ENCODE measurements at places on chromosomes 3 and 15. TPM values are rescaled to one million over a fixed set of nuclear protein-coding genes. Genes with fewer than 3 reads are reported as not detected.

Gene TERB2
- not detected for total RNA-seq

Gene RTP1
- total RNA-seq = not detected

Gene NANOGP8
- total RNA-seq = not detected

Gene COL6A6
- total RNA-seq = 0.09 TPM

Gene POPDC2
- total RNA-seq = 2.1 TPM

Gene RPS17
- 1,513 TPM for total RNA-seq

Gene C3orf49
- not detected for total RNA-seq

Gene WDR76
- total RNA-seq = 1.0 TPM

Gene PTH1R
- 5.2 TPM for total RNA-seq

Gene CEP19
- total RNA-seq = 3.3 TPM

Gene PKM
- 2,189 TPM for total RNA-seq

Gene PPP1R14D
- not detected for total RNA-seq

Gene CPB1
- total RNA-seq = not detected

Gene LRRIQ4
- not detected for total RNA-seq

Gene SHC4
- 2.7 TPM for total RNA-seq

Gene SLC28A1
- total RNA-seq = not detected

Gene SAMD7
- not detected for total RNA-seq

Gene MYZAP
- total RNA-seq = 0.41 TPM

Gene CASR
- not detected for total RNA-seq

Gene PLCD1
- 15.8 TPM for total RNA-seq

Gene SLTM
- 68.2 TPM for total RNA-seq

Gene ALPK3
- 6.8 TPM for total RNA-seq

Gene TMEM39A
- total RNA-seq = 53.4 TPM

Gene CYP1A1
- total RNA-seq = 0.91 TPM

Gene RARB
- 0.29 TPM for total RNA-seq

Gene SOX14
- not detected for total RNA-seq

Gene BCL2A1
- total RNA-seq = not detected

Gene SEMA3F
- total RNA-seq = 6.6 TPM

Gene CYP11A1
- total RNA-seq = 0.43 TPM

Gene TXNRD3
- 11.1 TPM for total RNA-seq

Gene LIPH
- total RNA-seq = 6.4 TPM

Gene PLXNB1
- total RNA-seq = 59.2 TPM

Data from astrocyte (in vitro differentiated cells and primary cell).